ENCODE measurements at places on chromosomes 12 and 14. TPM values are rescaled to one million over a fixed set of nuclear protein-coding genes. Genes with fewer than 3 reads are reported as not detected.

The IAPP gene
- not detected for polyA plus RNA-seq

DNA sequence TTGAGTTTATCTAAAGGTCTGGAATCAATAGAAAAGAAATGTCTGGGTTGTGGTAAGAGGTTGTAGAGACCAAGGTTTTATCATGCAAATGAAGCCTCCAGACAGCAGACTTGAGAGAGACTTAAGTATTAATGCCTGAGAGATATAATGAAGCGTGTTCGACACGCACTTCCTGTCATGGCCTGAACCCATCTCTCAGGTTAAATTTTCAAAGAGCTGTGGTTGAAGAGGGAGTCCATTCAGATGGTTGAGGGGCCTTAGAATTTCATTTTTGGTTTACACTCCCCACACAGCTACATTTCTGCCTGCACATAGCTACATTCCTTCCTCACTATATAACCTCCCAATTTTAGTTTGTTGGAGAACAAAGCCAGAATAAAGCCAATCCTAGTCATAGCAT lies 10.1 kb upstream of the CLEC12A start:
- no peak for DNase-seq

GRCh38 chr12:122126342-122126635 lies 47.7 kb downstream of the IL31 start:
- DNase-seq, result no peak

The YEATS4 gene
- 4.0 TPM for polyA plus RNA-seq

The TBX5 gene
- polyA plus RNA-seq, result 8.1 TPM

- peak; percentile 35 for DNase-seq
These were observed 159.8 kb upstream of the DAAM1 start for GRCh38 chr14:59028476-59029202.

- DNase-seq, result no peak
These were observed 69.6 kb upstream of the CHST11 start for GRCh38 chr12:104387190-104387589.

DNA sequence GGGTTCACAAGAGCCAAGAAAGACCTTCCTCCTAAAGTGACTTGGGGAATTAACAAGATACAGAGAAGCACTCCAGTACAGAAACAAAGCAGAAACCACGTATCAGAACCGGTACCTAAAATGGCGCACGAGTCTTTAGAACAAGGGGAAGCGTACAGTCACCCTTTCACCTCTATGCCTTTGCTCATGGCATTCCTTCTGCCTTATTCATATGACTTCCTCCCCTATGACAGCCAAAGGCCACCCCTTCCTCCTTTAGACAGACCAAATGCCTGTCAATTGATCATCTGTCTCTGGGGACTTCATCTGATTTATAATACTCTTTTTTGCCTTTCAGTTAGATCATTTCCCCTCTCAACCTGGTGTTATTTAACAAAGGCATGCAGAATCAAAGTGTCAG lies 89.5 kb upstream of the OSBPL8 start:
- no peak for DNase-seq

Measured in heart left ventricle (tissue), 16 donors.